IMR-90 (cell line): ENCODE measurements at places on chromosomes 3 and 15. TPM values are rescaled to one million over a fixed set of nuclear protein-coding genes. Genes with fewer than 3 reads are reported as not detected.

Gene MKRN2OS
- polyA plus RNA-seq, result not detected in 2 replicates

Gene SYNPR
- not detected in 2 replicates for polyA plus RNA-seq

Gene DUT
- 36.4 and 39.9 TPM in 2 replicates for polyA plus RNA-seq

Gene PHLDB2
- 8.0 and 10.6 TPM in 2 replicates for polyA plus RNA-seq

Gene GPR15
- polyA plus RNA-seq, result not detected in 2 replicates

Gene IL17RE
- 7.2 and 8.6 TPM in 2 replicates for polyA plus RNA-seq

Gene PPP1R14D
- not detected in 2 replicates for polyA plus RNA-seq

Gene UNC13C
- not detected in 2 replicates for polyA plus RNA-seq

Gene VIPR1
- not detected in 2 replicates for polyA plus RNA-seq

Gene BNC1
- polyA plus RNA-seq, result 0.34 and 0.38 TPM in 2 replicates
